T-helper 2 cell (primary cell): ENCODE measurements at places on chromosomes 4 and X.

DNA sequence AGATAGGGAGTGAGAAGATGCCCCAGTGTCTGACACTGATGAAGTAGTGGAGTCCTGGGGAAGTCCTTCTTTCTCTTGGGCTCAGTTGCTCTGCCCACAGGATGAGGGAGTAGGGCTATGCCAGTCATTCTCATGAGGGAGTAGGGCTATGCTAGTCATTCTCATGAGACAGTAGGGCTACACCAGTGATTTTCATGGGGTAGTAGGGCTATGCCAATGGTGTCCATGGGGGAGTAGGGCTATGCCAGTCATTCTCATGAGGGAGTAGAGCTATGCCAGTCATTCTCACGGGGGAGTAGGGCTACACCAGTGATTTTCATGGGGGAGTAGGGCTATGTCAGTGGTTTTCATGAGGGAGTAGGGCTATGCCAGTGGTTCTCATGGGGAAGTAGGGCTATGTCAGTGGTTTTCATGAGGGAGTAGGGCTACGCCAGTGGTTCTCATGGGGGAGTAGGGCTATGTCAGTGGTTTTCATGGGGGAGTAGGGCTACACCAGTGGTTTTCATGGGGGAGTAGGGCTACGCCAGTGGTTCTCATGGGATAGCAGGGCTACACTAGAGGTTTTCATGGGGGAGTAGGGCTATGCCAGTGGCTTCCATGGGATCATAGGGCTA is 43.3 kb upstream of the SOD3 start:
- no peak for DNase-seq

DNA sequence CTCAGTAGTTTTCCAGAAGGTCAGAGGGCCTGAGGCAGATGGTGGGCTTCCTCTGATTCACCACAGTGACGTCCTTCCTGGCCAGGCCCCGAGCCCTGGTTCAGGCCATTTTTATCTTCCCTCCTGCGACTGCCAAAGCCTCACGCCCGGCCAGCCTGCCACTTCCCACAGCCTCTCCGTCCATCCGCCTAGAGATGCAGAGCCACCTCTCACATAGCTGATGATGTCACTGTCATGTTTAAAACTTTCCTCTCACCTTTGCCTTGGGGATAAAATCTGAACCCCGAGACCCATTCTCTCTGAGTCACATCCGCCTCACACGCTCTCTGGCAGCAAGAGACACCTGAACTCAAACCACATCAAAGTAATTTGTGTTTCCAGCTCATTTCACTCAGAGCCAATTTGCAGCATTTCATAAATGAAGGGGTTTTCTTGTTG is 175.3 kb downstream of the QDPR start:
- peak; percentile 54 for DNase-seq

GRCh38 chr4:68433582-68433981 is 13.7 kb upstream of the TMPRSS11E start:
- no peak for DNase-seq

- DNase-seq = peak; percentile 7
These were observed 160.2 kb downstream of the NHS start for GRCh38 chrX:17535229-17535628.

DNA sequence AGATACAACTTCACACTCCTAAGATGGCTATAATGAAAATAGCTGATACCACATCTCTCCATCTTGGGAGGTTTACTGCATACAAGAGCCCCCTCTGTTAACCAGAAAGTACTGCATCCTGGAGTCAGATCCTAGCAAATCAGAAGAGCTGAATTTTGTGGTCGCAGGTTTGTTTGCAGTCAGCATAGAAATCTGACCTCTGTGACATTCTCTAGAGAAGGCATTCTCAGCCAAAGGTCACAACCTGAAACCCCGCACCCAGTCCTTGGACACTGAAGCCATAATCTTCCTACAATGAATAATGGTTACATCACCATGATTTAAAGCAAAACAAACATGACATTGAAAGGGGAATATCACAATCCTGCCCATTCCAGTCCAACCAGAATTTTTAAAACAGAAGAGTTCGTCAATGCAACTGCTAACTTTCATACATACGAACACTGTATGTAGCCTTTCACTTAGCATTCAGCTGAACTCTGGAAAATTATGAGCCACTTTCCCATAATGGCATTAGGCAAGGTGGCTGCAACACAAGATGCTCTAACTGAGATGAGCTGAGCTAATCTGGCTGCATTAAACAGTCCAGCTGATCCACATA is 17.6 kb downstream of the HS6ST2 start:
- no peak for DNase-seq

GRCh38 chr4:152494020-152494419 is 41.9 kb downstream of the FBXW7 start:
- DNase-seq = no peak

DNA sequence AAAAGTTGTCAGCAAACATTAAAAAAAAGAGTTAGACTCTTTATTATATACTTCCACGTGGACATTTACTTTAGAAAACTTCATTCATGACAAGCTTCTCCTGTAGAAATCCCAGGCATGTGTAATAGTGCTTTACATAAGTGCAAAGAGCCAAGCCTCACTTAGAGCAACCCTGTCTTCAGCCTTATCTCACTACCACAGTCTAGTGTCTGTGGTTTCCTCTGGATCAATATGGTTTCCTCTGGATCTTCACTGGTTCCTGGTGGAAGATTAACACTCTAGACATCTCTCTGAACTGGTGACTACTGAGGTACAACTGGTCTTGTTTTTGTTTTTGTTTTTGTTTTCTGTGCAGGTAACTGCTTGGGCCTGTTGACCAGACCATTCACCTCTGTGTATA is 18.4 kb upstream of the ARMCX5 start:
- no peak for DNase-seq

- DNase-seq = no peak
These were observed 111.4 kb upstream of the RXFP1 start for GRCh38 chr4:158410272-158410671.

DNA sequence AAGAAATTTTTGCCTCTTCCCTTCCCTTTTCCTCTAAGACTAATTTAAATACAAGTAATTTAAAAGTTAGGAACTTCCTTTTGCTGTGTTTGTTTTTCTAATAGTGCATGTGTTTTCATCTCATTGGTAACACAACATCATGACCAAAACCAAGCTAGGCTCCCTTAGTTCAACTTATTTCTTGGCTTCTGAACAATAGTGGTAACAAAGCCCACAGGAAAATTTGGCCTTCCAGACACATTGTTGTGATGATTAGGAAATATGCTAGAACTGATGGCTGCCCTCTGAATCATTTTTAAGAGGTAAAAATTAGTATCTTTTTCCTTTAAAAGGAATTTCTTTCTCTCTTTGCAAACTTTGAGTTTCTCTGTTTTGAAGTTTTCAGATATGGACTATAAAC is 25.5 kb upstream of the TEC start:
- DNase-seq = no peak

GRCh38 chr4:113645771-113646441 is 115.6 kb downstream of the CAMK2D start:
- no peak for DNase-seq
